ENCODE measurements at places on chromosomes 6 and 20.

DNA sequence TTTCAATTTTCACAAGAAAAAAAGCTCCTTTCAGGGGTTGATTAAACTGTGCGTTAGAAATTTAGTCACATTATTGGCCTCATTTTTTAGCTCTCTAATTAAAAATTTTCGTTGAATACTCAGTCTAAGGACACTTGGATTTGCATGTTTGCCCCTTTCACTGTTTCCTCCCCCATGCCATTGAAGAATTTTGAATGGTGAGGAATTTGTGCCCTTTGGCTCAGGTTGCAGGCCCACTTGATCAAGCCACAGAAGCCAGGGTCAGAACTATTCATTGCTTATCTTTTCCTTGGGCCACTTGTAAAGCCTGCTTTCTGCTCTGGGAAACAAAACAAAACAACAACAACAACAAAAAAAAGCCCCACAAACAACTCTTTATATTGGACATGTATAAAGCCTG lies 12.2 kb downstream of the LIN28B start:
- DNase-seq: no peak

GRCh38 chr6:88124925-88125557 lies 41.1 kb downstream of the CNR1 start:
- DNase-seq: no peak

DNA sequence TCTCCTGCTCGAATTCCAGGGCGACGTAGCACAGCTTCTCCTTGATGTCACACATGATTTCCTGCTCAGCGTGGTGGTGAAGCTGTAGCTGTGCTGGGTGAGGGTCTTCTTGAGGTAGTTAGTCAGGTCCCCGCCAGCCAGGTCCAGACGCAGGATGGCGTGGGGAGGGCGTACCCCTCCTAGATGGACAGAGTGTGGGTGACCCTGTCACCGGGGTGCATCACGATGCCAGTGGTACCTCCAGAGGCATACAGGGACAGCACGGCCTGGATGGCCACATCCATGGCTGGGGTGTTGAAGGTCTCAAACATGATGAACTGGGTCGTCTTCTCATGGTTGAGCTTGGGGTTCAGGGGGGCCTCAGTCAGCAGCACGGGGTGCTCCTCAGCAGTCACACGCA lies 110.2 kb upstream of the CNR1 start:
- no peak for DNase-seq

- no peak for DNase-seq
Observed at GRCh38 chr20:35660122-35660937, 4.4 kb downstream of the CPNE1 start.

DNA sequence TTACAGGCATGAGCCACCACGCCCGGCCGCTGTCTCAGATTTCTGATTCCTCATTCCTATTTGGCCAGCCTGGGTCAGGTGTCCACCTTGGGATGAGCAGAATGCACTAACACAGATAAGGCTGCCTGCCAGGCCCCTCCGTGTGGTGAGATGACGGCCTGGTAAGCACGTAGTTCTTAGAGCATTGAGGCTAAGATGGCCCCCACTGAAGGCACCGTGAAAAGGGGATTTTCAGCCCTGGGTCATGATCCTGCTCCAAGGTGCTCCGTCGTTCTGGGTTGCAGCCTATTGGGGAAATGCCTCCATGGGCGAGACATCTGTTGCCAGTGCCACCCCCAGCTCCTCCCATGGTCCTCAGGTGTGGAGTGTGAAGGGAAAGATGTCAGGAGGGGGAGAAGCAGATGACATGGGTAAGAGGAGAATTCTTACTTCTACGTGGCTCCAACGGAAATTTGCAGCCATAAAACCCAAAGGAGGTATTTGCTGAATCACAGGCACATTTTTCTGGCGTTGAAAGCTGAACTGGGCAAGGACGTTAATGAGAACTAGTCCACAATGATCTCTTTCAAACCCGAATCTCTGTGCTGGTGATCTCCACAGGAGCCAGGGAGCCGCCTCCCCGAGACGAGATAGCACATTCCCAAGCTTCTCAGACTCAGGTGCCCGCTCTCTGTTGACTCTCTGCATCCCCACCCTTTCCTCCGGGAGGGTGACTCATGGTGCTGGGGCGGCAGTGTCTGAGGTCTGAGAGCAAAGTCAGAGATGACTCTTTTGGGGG lies 34.0 kb upstream of the BMP6 start:
- no peak for DNase-seq

- DNase-seq: no peak
Observed at GRCh38 chr6:38443352-38444144, 196.2 kb downstream of the BTBD9 start.

GRCh38 chr20:4344670-4345069 lies 329.3 kb upstream of the RNF24 start:
- DNase-seq: no peak

- no peak for DNase-seq
Observed at GRCh38 chr6:7242835-7243178, 70.2 kb downstream of the SSR1 start.

DNA sequence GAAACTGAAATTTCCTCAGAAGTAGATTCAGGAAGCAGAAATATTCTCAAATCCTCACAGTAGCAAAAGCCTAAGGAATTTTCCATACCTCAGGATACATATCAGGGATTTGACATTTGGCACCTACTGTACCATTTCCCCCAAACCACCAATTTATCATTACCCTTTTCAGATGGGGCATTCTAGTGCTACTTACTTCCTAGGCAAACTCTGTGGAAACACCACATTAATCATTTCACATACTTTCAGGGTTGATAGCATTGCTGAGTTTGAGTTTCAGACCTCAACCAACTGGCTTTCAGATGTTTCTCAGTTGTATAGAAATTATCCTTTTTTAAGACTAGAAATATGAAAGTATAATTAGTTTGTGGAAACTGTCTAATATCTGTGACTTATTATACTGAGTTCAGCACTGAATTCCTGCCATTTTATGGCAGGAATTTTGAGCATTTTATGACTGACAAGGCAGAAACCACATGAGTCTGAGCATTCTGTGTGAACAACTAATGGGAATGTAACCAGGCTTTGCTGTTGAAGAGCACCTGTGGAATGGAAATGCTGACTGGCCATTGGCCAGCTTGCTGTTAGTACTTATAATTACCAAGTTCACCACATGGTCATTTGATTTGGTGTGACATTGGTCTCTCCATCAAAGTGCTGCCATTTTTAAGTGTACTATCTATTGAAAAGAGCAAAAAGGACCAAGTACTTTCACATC lies 35.1 kb upstream of the IRAK1BP1 start:
- no peak for DNase-seq

DNA sequence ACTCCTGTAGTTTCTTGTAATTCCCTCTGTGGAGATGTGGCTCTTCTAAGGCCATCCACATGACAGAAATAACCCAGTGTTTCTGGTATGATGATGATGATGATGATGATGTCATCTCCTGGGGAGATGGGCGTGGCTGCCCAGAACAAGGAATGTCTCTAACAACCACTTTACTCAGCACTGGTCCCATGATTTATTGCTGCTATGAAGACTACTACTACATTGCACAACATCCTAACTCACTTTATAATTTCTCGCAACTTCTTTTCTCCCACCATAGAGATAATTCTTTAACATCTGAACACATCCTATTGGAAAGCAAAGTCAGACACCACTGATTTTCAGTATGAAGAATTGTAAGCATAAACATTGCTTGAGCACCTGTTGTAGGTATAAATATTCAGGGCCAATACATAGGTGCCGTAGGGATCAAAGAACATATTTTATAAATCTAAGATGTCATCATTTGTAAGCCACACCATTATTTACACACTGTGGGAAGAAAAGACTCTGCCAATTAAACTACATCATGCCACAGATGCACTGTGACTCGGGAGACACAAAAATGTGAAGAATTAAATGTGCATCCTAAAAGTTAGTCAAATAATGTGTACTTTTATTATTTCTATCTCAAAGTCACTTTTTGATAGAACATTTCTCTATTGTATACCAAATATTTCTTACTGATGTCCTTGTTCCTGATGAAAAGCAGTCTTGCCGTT lies 6.4 kb downstream of the TPMT start:
- DNase-seq: no peak

DNA sequence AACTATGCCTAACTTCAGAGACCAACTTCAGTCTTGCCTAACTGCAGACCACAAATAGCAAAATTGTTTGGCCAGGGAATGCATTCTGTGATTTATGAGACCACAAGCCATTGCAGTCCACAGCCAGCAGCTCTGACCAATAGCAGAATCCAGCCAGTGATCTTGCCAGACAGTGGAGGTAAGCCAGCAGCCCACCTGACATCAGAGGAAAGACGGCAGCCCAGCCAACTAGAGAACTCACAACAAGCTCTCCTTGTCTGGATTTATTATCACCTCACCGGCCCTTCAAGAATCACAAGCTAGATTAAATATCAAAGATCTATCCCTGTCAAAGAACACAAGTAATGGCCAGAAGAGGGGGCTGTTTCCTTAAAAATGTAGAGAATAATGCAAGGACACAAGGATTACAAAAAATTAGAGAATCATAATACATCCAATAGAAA lies 66.5 kb upstream of the SLC35F1 start:
- no peak for DNase-seq

DNA sequence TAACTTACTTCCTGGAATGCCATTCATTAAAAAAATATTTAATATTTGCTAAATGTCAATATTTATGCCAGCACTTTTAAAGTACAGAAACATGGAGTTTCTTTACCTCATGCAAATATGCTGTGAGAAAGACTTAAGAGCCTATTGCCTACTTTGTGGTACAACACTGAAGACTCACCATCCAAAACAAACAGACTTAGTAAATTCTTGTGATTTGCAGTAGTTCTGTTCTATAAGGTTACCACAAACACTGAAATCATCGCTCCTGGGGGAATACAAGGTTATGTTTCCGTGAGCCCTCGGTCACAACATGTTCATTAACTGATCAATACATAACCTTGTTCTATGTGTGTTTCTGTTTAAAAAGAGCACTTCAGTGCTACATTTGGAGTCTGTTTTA lies 78.3 kb downstream of the ATG5 start:
- no peak for DNase-seq

- DNase-seq: no peak
Observed at GRCh38 chr20:33993576-33994221, at the start of gene RALY. Gene RALY (plus strand): TSS chr20:33993911. CDS start chr20:34072075, 78,164 bp downstream.

GRCh38 chr6:108760126-108761050 lies 87.8 kb upstream of the ARMC2 start:
- no peak for DNase-seq

- no peak for DNase-seq
Observed at GRCh38 chr6:22899426-22899825, 330.1 kb downstream of the HDGFL1 start.

DNA sequence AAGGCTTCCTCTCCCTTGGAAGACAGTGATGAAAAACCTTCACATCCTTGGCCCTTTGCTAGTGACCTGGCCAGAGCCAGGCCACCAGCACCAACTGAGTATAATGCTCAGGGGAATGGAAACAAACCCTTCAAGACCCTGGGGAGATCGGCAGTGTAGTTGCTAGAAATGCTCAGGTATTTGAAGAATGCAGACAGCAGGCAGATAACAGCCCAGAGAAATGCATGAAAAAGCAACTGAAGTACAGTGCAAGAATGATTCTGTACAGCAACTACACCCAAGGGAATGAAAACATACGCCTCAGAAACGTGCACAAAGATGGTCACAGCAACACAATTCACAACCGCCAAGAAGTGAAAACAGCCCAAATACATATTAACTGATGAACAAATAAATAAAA lies 41.1 kb downstream of the PPP1R3G start:
- DNase-seq: no peak

- no peak for DNase-seq
Observed at GRCh38 chr20:45115829-45116228, 855 bp upstream of the WFDC5 start.

- no peak for DNase-seq
Observed at GRCh38 chr6:133208183-133208755, 32.9 kb upstream of the EYA4 start.

- no peak for DNase-seq
Observed at GRCh38 chr6:4687989-4688947, 87.9 kb upstream of the CDYL start.

DNA sequence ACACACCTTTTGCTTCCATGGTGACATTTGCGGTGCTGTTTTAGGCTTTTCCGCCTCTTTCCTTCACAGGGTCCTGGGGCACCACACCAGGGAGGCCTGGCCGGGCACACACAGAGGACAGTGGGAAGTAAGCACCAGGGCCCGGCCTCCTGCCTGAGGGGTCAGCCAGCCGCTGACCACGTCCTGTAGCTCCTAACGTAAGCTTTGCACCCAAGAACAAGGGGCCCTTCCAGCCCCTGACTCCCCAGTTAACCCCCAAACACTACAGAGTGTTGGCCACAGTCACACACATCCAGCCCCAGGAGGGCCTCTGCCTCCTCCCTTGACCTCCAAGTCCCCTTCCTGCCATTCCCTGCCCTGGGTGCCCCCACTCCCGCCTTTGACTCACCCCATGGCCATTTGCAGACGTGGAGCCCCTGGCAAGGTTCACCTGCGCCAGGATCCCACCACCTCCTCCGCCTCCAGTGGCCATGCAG lies 54.7 kb downstream of the YTHDF1 start:
- DNase-seq: no peak

- DNase-seq: no peak
Observed at GRCh38 chr20:33023439-33024242, 7.8 kb upstream of the BPIFB6 start.

GRCh38 chr6:87199787-87200186 lies 44.4 kb downstream of the ZNF292 start:
- no peak for DNase-seq

GRCh38 chr6:153032255-153032882 lies 29.9 kb upstream of the MTRF1L start:
- DNase-seq: no peak

DNA sequence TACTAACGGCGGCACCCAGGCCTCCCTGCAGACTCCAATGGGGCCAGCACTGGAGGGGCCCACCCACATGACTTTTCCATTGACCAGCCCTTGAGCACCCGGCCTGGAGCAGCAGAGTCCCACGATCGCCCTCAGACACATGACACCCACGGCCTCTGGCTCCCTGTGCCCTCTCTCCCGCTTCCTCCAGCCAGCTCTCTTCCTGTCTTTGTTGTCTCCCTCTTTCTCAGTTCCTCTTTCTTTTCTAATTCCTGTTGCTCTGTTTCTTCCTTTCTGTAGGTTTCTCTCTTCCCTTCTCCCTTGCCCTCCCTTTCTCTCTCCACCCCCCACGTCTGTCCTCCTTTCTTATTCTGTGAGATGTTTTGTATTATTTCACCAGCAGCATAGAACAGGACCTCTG lies 26.1 kb upstream of the FANCE start:
- DNase-seq: no peak

All from right renal cortex interstitium (tissue), 3 donors.